ENCODE measurements at places on chromosomes 13 and 19. TPM values are rescaled to one million over a fixed set of nuclear protein-coding genes. Genes with fewer than 3 reads are reported as not detected.

Gene HIPK4
- total RNA-seq, result 0.49 TPM

Gene ZNF682
- 2.8 TPM for total RNA-seq

Gene HSPBP1
- 23.4 TPM for total RNA-seq

Gene SLC25A41
- total RNA-seq, result 0.12 TPM

Gene SEMA6B
- 0.12 TPM for total RNA-seq

Gene MTUS2
- 7.4 TPM for total RNA-seq

Gene LRRC8E
- total RNA-seq, result 13.8 TPM

Gene ZSCAN5B
- total RNA-seq, result 0.24 TPM

Gene POLRMT
- 20.8 TPM for total RNA-seq

Gene KL
- total RNA-seq, result under 0.01 TPM

Gene SYNGR4
- not detected for total RNA-seq

Gene ARHGEF1
- total RNA-seq, result 49.5 TPM

Gene ZSCAN4
- not detected for total RNA-seq

Gene HIF3A
- total RNA-seq, result 0.12 TPM

Gene ZFR2
- under 0.01 TPM for total RNA-seq

Gene S1PR4
- total RNA-seq, result not detected

Gene ZSWIM4
- total RNA-seq, result 8.4 TPM

Gene PTPRS
- 322 TPM for total RNA-seq

Gene SSC5D
- 60.0 TPM for total RNA-seq

Gene TSC22D1
- 96.1 TPM for total RNA-seq

Gene RFX1
- 3.2 TPM for total RNA-seq

Gene KLC3
- total RNA-seq, result 0.32 TPM

Gene VAV1
- not detected for total RNA-seq

Gene ZNF99
- total RNA-seq, result not detected

Gene GSK3A
- total RNA-seq, result 19.6 TPM

Gene C1QTNF9
- not detected for total RNA-seq

Gene FPR3
- total RNA-seq, result not detected

Gene GGN
- total RNA-seq, result 1.2 TPM

Gene PTPRH
- 1.1 TPM for total RNA-seq

Gene KCTD4
- total RNA-seq, result 4.6 TPM

Gene GRIN2D
- total RNA-seq, result 0.65 TPM

Gene ZNF91
- 23.0 TPM for total RNA-seq

Gene GRIK5
- total RNA-seq, result 0.32 TPM

Gene PABPC3
- 0.12 TPM for total RNA-seq

Gene C19orf73
- 0.36 TPM for total RNA-seq

Gene SERP2
- total RNA-seq, result 4.1 TPM

Gene ZNF254
- 13.3 TPM for total RNA-seq

Gene F7
- under 0.01 TPM for total RNA-seq

Gene KEAP1
- total RNA-seq, result 79.0 TPM

Gene FBXO46
- 9.7 TPM for total RNA-seq

Gene PINLYP
- total RNA-seq, result 3.0 TPM

Gene ADAT3
- total RNA-seq, result 5.0 TPM

Gene COL5A3
- total RNA-seq, result 37.6 TPM

Gene CTXN1
- total RNA-seq, result 1.9 TPM

Gene ZNF160
- 50.8 TPM for total RNA-seq

Gene TEX29
- total RNA-seq, result not detected

Gene HSH2D
- not detected for total RNA-seq

Gene ASPDH
- total RNA-seq, result not detected

Gene C13orf42
- total RNA-seq, result not detected

Gene TMEM255B
- 0.49 TPM for total RNA-seq

Gene EDNRB
- total RNA-seq, result 0.97 TPM

Gene SGTA
- 50.6 TPM for total RNA-seq

Gene ETFB
- 58.5 TPM for total RNA-seq

Gene ANGPTL8
- not detected for total RNA-seq

Gene MBD3L3
- total RNA-seq, result not detected

Gene FBN3
- not detected for total RNA-seq

Gene ZNF45
- total RNA-seq, result 20.4 TPM

Gene SOHLH2
- total RNA-seq, result 0.49 TPM

Gene ACP7
- total RNA-seq, result 1.1 TPM

Gene NLRP5
- not detected for total RNA-seq
